ENCODE measurements at places on chromosomes 5 and 9.

DNA sequence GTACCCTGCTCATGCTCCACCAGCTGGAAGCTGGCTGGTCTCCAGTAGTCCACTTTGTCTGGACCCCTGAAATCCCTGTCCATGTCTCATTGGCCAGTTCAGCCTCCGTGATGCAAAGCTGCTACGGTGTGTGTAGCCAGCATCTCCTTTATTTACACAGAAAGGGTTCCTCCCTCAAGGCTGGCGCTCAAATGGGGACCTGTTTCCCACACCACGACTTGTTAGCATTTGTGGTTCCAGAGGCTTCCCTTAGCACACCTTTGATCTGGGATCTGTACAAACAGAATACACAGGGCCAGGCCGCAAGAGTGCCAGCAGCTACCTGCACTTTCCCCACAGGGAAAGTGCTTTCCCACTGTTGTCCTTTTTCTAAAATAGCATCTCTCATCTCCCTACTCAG is 5.7 kb upstream of the SMU1 start:
- no peak for ATAC-seq

DNA sequence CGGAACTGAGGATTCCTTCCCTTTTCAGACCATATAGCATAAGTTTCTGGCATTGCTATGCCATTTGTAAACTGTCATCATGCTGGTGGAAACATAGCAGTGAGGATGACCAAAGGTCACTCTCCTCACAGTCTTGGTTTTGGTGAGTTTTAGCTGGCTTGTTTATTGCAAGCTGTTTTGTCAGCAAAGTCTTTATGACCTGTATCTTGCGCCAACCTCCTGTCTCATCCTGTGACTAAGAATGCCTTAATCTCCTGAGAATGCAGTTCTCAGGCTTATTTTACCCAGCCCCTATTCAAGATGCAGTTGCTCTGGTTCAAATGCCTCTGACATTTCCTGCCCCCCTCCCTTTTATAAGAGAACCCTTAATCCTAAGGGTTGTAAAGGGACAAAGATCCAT is 26.7 kb upstream of the GRIA1 start:
- no peak for ATAC-seq

GRCh38 chr5:72122602-72123001 is 15.3 kb downstream of the MAP1B start:
- ATAC-seq = no peak

GRCh38 chr9:128298535-128299482 is 22.7 kb downstream of the SWI5 start:
- no peak for ATAC-seq

- ATAC-seq = no peak
Observed at GRCh38 chr5:134736173-134736812, 2.1 kb upstream of the CAMLG start.

DNA sequence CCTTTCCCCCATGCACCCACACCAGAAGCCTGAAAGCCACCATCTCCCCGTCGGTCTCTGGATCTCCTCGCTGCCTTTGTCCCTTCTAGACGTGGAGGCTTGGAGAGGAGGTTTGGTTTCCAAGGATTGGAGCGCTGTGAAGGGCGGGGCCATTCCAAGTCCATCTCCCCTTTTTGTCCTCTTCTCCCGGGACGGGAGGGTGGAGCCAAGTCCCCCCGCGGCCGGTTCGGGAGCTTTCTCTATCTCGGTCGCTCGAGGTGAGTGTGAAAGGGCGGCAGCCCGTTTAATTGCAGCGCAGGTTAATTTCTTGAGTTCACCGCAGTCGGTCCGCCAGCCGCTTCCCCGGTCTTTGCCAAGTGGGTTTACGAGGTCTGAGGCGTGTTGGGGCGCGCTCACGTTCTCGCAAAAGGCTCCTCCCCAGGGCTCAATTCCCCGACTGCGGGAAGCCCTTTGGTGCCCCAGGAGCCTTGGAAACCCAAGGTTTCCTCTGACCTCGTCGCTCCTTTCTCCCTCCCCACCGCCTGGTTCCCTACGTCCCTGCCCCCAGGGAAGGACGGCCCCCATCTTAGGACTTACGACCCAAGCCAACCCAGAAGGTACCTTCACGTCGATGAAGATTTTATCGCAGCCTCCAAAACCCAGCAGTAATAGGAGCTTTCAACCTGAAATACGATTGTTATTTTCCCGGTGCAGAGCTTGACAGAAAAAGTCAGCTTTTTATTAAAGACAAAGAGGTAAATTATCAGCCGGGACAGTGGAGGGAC is 2.8 kb upstream of the ZNF462 start:
- no peak for ATAC-seq

- no peak for ATAC-seq
Observed at GRCh38 chr5:337563-338130, 16.1 kb downstream of the AHRR start.

DNA sequence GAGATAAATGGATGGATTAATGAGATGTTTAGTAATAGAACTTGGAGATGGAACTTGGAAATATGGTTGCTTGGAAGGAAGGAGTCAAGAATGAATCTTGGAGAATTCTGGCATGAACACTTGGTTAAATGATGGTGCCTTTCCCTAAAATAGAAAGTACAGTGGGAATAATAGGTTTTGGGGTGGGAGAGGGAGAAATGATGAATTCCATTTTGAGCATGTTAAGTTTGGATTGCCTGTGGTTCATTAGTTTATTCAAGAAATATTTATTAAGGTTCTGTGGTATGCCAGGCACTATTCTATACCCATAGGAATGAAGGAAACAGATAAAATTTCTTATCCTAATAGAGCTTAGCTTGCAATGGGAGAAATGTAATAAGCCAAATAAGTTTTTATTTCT is 58.4 kb downstream of the PBX3 start:
- no peak for ATAC-seq

DNA sequence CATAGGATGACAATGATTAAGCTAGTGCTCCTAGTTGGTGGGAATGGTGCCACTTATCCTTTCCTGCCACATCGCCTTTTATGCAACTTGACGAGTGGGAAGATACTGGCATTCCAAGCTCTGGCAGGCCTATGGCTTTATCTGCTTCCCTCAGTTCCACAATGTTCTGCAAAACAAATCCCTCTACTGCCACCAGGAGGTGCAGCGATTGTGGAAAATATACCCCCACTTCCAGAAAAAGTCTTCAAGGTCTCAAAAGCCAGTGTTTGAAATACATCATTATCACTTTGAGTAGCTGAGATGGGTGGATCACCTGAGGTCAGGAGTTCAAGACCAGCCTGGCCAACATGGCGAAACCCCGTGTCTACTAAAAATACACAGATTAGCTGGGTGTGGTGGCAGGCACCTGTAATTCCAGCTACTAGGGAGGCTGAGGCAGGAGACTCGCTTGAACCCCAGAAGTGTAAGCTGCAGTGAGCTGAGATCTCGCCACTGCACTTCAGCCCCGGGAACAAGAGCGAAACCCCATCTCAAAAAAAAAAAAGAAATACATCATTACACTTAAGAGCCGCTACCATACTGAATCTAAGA is 3.4 kb downstream of the CLINT1 start:
- ATAC-seq = no peak

DNA sequence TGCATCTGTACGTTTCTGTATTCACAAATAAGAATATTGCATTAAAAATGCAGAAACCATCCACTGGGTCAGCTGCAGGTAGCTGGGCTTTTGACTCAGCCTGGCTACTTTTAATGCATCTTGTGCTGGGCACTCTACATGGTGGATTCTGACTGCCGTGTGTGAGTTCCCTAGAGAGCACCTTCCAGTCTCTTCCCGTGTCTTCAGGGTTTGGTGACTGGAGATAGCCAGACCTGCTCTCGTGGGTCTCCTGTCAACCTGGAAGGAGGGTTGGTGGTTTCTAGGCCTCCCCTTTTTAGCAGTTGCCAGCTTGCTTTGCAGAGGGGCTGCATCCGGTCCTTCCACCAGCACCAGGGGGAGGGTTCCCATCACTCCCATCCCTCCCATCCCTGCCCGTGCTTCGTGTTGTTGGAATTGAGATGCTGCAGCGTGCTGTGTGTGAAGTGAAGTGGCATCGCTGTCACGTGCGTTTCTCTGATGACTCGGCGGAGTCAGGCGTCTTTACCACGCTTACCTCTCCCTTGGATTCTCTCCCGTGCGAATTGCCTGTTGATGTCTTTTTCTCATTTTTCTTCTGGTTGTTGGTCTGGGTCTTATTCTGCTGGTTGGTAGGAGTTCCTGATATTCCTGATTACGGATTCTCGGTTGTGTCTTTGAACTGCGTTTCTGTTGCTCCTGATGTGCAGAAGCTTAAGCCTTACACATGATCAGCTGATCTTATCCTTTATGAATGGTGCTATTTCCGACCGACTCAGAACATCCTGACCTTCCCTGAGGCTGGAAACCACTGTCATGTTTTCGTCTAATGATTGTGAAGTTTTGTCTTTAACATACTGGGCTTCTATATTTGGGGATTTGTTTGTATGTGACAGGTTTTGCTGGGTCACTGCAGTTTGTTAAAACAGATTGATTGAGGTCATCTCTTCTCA is 16.9 kb downstream of the FBXW5 start:
- ATAC-seq = no peak

- no peak for ATAC-seq
Observed at GRCh38 chr9:130745829-130746228, 52.2 kb downstream of the EXOSC2 start.

DNA sequence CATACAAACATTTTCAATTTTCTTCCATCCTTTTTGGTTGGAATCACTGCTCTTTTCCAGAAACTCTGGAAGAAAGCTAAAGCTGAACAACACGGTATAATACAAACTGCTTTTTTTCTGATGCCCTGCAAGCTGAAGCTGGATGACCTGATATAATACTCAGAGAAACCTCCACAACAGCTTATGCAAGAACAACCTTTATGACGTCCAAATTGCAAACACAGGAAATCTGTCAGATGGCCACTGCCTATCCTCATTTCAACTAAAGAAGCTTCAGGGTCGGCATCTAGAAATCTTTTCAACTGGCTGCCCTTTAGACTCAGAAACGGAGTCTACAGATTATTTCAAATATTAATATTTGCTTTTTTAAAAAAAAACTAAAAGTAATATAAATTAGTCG is 106.5 kb upstream of the PRDM9 start:
- ATAC-seq = no peak
